ENCODE measurements at places on chromosomes 13 and 19.

- DNase-seq: no peak
These were observed 8.0 kb downstream of the TFDP1 start for GRCh38 chr13:113592571-113592970.

DNA sequence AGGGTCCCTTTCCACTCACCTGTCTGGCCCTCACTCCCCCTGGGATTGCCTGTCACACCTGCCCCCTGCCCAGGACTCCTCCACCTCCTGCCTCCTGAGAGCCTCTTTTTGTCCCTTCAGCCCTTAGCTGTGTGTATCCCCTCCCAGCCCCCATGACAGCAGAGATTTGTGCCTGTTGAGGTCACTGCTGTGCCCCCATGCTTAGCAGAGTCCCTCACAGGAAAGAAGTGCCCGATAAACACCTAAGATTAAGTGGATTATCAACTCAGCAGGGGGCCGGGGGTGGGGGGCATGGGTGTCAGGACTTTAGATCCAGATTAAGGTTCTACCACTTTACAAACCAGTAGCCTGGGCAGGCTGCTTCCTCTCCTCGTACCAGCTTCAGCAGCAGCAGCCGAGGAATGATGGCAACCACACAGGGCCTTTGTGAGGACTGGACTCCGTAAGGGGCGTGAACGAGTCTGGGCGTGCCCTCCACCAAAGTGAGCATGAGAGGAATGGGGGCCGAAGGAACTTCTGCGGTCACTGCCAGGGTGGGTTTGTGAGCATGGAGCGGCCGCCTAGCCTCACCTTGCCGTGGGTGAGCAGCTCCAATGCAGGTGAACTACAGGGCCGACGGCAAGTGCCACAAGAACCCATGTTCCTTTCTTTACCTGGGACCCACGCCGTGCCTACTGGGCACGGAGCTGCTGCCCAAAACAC, 36.1 kb downstream of the ZNF787 start:
- no peak for DNase-seq

DNA sequence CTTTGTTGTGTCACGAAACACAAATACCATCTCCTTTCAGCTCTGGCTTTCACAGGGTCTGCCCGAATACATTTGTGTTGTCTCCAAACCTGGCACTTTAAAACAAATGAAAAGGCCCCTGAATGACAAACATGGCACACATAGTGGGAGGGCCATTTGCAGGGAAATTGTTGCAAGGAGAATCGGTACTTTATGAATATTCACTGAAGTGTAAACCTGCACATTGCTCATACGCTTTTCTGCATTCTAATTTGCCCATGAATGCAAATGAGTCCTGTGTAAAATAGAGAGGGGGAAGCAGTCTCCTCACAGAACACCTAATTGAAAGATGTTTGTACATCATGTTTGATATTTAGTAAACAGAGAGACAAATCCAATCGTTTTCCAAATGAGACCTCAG, 82.7 kb upstream of the PCDH8 start:
- DNase-seq: no peak

DNA sequence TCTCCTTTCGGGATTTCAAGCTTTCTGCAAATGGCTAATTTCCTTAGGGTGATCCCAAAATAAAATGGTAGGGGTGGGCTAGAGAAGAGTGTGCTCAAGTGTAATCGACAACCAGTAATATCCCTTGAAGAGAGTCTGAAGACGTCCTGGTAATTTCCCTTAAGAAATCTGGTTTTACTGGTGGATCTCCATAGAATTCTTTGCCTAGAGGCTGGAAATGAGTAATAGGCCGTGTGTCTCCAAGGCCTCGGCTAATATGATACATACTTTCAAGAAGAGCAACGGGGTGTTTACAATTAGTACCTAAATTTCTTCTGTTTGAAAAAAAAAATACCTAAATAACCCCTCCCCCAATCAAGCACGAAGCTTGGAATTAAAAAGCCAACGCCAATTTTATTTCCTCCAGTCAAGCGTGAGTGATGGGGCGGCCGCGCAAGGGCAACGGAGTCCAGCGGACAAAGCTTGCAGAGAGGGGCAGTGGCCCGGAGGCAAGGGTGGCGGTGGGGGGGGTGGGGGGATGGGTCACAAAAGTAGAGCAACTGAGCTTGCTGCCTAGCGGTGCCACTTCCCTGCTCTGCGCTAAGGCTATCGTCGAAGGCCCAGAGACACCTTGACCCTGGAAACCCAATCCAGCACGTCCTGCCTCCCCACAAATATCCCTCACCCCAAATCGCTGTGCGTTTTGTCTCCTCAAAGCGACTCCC, 7.8 kb downstream of the SOX21 start:
- no peak for DNase-seq

GRCh38 chr13:40490086-40490758, 176.2 kb downstream of the FOXO1 start:
- DNase-seq: no peak

DNA sequence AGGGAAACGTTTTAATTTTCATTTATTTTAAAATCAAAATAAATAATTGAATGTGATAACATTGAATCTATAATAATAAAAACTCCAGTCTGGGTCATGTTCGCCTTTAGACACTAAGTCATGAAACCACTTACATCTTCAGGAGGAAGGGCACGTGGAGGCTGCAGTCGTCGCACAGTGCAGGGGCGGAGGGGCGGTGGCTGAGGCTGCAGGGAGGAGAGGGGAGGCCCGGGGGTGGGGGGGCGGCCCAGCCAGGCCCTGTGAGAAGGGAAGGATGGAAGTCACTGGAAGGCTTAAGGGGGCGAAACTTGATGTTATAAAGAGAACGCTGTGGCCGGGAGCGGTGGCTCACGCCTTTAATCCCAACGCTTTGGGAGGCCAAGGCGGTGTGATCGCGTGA, 14.9 kb upstream of the LATS2 start:
- no peak for DNase-seq

All from left kidney (tissue), 8 donors.